Bronchial epithelial cell (primary cell): ENCODE measurements at places on chromosomes 2 and 18.

GRCh38 chr2:239806276-239806675, 218.9 kb downstream of the NDUFA10 start:
- DNase-seq, result no peak

- no peak for DNase-seq
Observed at GRCh38 chr2:58006256-58006951, 40.2 kb upstream of the VRK2 start.

DNA sequence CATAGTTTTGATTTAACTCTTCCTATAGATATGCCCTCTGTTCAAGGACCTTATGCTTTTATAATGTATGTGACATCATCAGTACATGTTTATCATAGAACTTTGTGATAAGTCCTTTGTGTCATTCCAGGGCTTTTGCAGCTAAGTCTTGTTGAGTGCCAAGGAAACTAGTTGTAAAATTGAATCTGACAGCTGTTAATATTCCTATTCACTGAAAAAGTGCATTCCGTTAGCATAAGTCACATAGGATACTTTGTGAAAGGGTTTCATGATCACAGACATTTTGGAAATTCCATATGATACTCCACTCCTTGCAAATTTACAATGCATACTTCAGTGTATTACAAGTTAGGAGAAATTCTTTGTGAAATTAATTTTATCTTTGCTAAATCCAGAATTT, 503.4 kb downstream of the CCDC85A start:
- DNase-seq, result no peak

GRCh38 chr2:38930600-38930999, 40.9 kb downstream of the ARHGEF33 start:
- DNase-seq, result no peak

GRCh38 chr2:127163921-127164320, 56.2 kb downstream of the CYP27C1 start:
- no peak for DNase-seq

GRCh38 chr18:78526275-78526674, 453.3 kb upstream of the SALL3 start:
- DNase-seq, result no peak

DNA sequence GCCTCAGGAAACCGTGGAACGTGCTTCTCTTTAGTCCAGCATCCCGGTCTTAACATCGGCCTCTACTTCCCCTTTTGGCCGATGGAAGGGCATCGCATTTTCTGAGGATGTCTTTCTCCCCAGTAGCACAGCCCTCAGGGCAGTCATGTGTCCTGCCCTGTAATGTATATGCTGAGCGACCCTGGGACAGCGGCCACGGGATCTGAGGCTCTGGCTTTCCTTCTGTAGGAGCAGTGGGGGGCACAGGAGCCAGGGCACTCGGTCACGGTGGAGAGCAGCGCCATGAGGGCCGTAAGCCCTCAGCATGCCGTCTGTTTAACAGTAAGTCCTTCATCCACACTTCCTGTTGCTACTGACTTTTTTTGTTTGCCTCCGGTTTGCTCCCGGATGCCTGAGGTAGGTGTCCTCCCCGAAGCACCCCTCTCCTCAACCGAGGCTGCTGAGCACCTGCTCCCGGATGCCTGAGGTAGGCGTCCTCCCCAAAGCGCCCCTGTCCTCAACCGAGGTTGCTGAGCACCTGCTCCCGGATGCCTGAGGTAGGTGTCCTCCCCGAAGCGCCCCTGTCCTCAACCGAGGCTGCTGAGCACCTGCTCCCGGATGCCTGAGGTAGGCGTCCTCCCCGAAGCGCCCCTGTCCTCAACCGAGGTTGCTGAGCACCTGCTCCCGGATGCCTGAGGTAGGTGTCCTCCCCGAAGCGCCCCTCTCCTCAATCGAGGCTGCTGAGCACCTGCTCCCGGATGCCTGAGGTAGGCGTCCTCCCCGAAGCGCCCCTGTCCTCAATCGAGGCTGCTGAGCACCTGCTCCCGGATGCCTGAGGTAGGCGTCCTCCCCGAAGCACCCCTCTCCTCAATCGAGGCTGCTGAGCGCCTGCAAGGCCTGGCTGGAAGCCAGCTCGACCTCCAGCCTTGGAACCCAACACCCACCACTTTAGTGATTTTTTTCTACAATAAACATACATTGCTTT, 169.3 kb downstream of the HDAC4 start:
- no peak for DNase-seq

DNA sequence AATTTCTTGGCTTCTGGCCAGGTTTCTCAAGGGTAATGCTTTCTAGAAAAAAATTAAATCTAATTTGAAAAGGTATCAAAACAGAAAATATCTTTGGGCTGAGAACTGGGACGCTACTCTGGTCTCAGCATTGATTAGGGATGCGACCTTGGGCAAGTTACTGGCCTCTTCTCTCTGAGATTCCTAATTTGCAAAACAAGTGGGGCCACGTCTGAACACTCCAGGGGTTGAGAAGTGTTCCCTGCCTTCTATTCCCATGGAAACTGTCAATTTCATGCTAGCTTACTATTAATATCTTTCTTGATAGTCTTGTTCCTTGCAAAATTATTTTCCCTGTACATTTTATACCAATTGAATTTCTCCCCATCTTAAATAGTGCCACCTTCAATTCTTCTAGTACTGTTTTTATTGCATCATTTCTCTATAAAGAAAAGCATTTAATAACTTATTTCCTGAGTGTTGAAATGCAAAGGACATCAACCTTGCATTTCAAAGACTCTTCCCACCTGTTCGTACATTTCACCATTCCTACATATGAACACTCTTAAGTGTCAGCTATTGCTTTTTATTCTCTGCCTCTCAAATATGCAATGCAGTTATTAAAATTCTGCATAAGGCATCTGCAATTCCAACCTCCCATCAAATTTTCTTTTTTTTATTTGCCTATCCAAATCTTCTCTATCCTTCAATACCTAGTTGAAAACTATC, 118.3 kb upstream of the DSEL start:
- no peak for DNase-seq

DNA sequence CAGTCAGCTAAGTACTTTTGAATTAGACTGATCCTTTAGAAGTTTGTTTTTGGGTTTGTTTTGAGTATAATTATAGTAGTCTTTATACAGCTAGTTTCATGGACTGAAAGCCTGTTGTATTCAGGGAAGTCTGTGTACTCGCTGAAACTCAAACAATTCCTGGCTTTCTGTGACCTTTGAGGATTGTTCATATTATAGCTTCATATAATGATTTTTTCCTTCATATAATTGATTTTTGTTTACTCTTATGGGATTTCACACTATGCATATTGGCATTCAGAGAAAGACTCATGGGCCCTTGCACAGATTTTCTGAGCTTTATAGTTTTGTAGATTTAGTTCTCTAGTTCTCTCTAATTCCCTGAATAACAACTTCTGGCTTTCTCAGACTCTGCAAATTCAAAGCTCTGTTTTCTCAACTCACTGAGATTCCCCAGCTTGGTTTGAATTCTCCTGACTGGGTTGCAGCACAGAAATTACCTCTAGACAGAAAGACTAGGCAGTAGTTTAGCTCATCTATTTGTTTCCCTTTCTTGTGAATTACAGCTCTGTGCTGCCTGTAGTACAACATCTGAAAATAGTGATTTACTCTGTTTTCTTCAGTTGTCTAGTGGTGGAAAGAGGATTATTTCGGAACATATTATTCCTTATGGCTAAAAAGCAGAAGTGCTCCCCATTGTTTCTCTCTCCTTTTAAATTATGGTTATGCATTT, 495.9 kb upstream of the CNTNAP5 start:
- no peak for DNase-seq

DNA sequence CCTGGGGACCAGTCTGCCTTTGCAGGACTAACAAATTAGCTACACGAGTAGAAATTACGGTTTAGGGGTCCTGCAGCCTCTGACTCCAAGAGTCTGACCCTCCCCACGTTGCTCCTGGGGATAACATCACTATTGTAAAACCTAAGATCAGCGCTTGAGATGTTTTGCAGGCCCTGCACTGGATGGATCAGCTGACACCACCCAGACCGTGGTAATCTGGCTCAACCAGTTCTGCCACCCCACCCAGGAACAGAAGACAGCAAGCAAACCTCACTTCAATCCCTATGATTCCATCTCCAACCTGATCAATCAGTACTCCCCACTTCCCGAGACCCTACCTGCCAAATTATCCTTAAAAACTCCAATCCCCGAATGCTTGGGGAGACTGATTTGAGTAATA, 31.7 kb downstream of the NGEF start:
- DNase-seq, result peak; percentile 52

DNA sequence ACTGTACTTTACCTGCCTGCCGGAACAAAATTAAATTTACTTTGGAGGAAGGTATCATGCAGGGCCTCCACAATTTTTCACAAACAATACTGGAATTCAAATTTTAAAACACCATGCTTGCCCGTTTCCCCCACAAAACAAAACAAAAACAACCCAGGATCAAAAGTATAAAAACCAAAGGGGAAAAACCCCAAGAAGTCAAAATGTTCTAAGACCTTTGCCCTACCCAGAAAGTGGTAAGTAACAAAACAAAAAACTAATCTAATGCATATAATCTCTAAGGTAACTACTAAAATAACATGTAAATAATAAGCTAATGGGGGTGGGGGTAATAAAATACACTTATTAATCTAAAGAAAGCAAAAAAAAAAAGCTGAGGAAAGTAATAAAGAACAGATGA, 60.5 kb downstream of the CUL3 start:
- no peak for DNase-seq

GRCh38 chr2:71358931-71359671, 27.5 kb downstream of the ZNF638 start:
- peak; percentile 64 for DNase-seq

DNA sequence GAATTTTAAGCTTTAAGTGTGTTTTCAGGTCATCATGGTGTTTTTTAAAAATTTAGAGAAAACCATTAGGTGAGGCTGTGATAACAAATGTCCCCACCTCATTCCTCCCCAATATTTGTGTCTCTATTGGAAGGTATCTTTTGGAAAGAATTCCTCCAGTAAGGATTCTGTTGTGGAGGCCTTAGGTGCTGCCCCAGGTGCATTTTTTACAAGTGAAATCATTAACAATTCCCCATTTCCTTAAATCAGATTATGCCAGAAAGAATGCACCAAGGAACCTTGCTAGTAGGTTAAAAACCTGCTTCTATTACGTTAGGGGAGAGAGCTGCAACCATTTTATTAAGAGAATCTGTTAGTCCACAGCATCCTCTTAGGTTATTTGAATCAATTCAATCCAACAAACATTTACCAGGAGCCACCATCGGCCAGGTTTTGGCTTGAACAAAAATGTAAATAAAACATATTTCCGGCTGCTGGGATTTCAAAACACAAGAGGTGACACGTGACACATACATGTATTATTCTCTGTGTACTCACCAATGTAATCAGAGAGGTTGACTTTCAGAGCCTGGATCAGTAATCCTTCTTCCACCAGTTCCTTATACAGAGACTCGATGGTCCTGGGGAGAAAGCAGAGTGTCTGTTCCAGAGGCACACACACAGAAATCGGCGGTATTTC, 112.5 kb upstream of the ASB18 start:
- DNase-seq, result peak; percentile 66

DNA sequence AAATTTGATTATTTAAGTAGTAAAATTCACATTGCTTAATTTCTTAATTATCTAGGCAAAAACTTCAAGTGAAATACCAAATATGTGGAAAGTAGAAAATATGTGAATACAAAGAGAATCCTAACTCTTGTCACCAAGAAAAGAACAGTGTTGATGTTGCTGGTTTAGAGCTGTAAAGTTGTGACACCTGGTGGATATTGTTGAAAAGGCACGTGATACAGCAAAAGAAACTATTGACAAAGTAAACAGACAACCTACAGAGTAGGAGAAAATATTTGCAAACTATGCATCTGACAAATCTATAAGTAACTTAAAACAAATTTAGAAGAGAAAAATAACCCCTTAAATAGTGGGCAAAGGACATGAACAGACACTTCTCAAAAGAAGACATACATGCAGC, 25.6 kb upstream of the ZC3H15 start:
- DNase-seq, result peak; percentile 39

GRCh38 chr2:980176-980575, 29.5 kb downstream of the SNTG2 start:
- no peak for DNase-seq

DNA sequence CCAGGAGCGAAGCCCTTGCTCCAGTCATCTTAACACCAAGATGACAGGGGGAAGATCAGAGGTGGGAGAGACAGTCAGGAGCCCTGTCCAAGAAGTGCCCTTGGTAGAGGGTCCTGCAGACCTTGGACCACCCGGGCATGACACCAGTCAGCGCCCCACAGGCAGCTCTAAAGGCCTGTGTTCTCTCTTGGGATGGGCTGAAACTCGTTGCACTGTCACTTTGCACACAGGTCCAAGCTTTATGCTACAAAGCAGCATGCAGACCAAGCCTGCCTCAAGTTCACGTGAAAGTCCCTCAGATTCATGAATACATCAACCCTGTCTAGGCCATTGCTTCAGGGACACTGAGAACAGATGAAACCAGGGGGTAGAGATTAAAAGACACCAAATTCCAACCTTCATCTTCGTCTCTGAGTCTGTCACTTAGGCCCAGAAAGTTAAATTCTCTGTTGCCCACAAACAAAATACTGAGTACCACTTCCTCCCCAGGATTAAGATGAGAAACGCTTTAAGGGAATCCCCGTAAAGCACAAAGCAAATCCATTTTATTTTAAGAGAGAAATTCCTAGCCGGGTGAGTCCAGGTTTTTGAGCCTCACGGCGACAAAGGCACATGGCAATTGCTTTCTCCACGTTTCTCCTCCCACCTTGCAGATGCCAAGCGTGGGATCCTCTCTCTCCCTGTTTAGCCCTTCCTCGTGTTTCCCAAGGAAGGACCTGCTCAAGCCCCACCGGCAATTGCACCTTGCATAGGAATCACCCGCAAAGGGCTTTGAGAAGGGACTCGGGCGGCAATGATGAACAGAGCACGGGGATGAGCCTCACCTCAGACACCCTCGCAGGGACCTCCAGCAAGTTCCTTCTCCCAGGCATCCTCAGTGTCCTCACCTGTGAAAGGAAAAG, 75.0 kb upstream of the ID2 start:
- DNase-seq, result no peak

DNA sequence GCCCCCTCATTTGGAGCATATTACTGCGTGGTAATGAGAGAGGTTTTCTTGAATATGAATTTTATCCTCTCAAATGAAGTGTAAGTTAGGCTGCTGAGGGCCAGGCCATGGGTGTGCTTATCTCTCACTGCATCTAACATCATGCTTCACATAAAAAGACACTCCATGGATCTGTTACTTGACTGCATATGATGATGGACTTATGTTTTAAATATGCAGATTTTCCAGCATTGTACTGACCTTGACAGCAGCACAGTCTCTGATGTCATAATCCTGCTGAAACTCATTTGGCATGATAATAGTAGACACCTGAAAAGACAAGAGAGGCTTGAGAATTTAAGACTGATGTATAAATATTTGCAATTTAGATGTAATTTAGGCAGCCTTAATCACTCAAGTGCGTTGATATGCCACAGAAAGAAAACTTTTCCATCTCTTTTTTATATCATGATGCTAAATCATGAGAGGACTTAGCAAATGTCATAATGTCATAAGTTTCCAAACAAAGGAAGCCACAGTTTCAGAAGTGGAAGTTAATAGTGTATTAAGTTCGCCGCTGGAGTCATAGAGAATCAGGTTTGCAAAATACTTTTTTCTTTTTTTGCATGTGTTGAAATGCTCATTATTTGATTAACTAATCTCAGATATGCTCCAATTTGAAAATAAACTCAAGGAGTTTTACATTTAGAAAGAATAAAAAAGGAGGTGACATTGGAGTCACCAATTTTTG, 62.7 kb upstream of the CD302 start:
- DNase-seq, result no peak
